Body of pancreas (tissue), 4 donors: ENCODE measurements at places on chromosomes 3 and 15. TPM values are rescaled to one million over a fixed set of nuclear protein-coding genes. Genes with fewer than 3 reads are reported as not detected.

- H3K36me3 ChIP-seq: no peaks in the 10 kb centered on the region
- no peaks in the 10 kb centered on the region for H3K4me1 ChIP-seq
- H3K27ac ChIP-seq: no peak overlapping the region
- no peak overlapping the region for H3K4me3 ChIP-seq
Observed at GRCh38 chr3:11211531-11212298, 57.4 kb downstream of the HRH1 start.

GRCh38 chr3:66406163-66406562 is 94.7 kb downstream of the LRIG1 start:
- H3K36me3 ChIP-seq: no peaks in the 10 kb centered on the region
- DNase-seq: peak; percentile 8
- no peak overlapping the region for H3K27ac ChIP-seq
- H3K27me3 ChIP-seq: no peaks in the 10 kb centered on the region

DNA sequence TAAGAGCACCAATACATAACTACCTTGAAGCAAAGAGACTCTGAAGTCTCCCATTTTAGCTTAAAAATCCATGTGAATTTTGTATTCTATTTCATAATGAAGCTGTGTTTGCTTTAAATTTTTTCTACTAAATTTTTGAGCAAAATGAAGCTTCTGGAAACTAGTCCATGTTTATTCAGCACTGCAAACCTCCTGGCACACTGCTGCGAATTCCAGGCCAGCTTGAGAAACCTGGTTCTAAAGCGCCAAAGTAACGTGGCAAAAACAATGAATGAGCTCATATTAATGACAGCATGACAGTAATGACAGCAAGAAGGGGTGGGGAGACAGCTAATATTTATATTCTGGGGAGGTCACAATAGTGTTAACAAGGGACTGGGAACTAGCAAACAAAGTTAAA is 25.7 kb downstream of the CEP152 start:
- H3K36me3 ChIP-seq: no peaks in the 10 kb centered on the region
- H3K4me3 ChIP-seq: no peak overlapping the region
- H3K27me3 ChIP-seq: no peaks in the 10 kb centered on the region
- peaks cover 13% of the 10 kb centered on the region for H3K4me1 ChIP-seq
- DNase-seq: peak; percentile 17

DNA sequence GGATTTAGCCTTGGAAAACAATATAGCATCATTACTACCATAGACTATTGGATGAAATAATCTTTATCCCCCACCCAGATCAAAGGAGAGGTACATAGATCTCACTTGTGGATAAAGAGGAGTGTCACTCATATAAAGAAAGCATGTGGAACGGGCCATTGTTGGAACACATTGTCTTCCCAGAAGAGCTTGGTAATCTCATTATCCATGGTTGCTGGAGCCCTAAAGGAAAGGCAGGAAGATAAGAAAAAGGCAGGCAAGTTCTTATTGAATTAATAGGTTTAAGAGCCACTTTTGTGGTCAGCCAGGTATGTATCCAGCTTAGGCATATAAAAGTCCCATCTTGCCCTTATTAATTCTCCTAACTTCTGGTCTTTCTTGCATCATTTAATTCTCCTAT is 659.1 kb downstream of the GRM7 start:
- DNase-seq: no peak
- no peak overlapping the region for H3K4me3 ChIP-seq

Gene NOP10
- total RNA-seq: 32.4 TPM

DNA sequence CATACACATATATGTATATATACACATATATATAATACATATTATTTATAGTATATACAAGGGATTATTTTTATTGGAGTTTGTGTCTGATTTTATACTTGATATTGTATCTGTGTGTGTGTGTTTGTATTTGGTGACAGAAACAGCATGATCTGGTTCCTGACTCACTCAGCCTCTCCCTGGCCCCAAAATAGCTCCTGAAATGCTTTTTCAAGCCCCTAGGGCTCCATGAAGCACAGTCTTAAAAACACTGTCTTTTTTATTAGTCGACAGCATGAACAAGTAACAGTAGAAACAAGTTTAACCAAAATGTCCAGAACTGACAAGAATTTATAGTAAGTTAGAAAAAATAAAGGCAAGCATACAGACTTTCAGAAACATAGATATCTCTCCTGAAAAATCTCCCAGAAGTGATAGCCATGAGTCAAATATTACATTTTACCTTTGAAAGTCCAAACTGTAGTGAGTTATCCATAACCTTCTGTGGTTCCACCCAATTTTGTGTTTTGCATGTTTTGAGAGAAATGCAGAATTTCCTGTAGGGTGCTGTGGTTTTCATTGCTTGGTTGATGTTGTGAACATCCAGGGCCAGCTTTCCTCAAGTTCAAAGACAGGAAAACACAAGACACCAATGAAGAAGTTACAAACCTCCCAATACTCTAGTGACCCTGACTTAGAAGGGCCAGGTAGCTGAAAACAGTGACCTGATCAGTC is 98.5 kb upstream of the CCDC80 start:
- H3K27ac ChIP-seq: no peak overlapping the region
- no peak for DNase-seq
- no peaks in the 10 kb centered on the region for H3K4me1 ChIP-seq
- no peaks in the 10 kb centered on the region for H3K27me3 ChIP-seq

Gene A4GNT
- 4.0 TPM for total RNA-seq

DNA sequence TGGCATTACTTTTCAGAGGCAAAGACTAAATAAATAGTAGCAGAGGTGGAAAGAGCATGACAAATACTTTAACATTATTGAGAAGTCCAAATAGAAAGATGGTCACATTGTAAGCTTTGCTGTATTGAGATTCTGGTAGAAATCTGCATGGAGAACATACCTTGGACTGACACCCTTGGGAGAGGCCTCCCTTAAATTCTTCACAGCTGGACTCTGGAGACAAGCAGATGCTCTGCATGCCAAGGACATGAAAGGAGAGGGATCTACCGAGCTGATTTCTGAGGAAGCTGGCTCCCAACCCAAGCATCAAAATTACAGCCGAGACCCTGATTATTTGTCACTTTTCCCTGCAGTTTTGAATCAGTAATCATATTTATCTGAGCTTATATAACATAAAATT is 212.5 kb upstream of the COL8A1 start:
- H3K36me3 ChIP-seq: no peaks in the 10 kb centered on the region
- no peak overlapping the region for H3K4me3 ChIP-seq
- no peak overlapping the region for H3K27ac ChIP-seq
- H3K4me1 ChIP-seq: no peaks in the 10 kb centered on the region

DNA sequence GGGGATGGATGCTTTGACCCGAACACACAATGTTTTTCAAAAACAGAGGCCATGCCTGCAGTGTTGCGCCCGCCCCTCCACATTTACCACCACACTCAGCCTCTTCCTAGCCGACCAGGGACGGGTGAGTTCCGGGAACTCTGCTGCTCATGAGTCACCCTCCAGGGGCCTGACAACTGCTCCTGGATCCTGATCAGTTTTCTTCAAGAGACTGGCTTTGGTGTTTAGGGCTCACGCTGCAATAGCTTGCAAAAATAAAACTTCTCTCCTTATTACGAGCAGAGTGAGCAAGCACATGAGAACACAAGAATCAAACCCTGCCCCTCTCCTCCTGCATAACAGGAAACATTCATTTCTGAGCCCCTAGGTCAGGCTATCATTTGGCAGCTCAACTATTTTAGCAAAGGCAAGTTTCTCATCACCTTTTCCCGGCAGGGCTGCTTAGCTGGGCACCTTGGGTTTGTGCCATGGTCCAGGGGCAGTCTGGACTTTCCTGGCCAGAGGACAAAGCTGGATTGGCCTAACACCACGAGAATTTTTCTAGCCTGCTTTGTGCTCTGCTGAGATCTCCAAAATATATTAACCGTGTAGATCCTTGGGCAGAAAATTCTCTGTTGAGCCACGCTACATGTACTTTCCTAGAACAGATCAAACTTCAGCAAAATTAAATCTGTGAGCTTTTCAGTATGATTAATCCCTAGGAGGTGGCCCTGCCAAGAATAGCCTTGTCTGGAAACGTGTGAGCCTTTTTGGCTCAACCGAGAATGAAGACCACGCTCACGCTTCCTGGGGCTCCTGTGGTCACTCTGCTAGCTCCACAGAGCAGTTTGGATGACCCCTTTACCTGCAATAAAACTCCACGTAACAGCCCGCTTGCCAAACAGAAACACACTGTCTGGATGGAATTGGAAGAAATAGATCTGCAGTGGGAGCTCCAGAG is 52.7 kb upstream of the SPATA12 start:
- peaks cover 40% of the 10 kb centered on the region for H3K4me1 ChIP-seq
- H3K27me3 ChIP-seq: no peaks in the 10 kb centered on the region
- peak overlapping the region; percentile 77 for H3K27ac ChIP-seq

Gene DPH3
- total RNA-seq: 4.9 TPM

- H3K36me3 ChIP-seq: no peaks in the 10 kb centered on the region
- no peak within 1 kb of the TSS for H3K27ac ChIP-seq
- H3K27me3 ChIP-seq: no peaks in the 10 kb centered on the region
- H3K4me1 ChIP-seq: peaks cover 22% of the 10 kb centered on the region
- peak; percentile 80 for DNase-seq
Observed at GRCh38 chr15:80778964-80779657, at the start of gene CEMIP. Gene CEMIP (plus strand): TSS chr15:80779370. CDS start chr15:80873880, 94,510 bp downstream.

DNA sequence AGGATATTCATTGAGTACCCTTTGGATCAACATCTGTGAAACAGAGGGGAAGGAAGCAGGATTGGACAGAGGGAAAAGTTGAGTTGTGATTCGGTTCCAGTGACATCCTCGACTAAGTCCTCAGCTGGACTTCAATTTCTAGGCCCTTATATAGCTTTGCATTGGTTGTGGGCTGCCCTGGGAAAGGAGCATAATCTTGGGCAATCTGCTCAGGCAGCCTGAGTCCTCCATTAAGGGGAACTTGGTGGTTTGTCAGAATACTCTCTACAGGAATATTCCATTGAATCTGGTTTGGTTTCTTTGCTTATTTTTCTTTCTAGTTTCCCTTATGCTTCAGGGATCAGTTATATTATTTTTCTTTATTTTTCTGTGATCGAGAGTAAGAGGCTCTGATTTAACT is 94.1 kb downstream of the TCF12 start:
- no peak overlapping the region for H3K4me3 ChIP-seq
- no peaks in the 10 kb centered on the region for H3K36me3 ChIP-seq
- H3K27me3 ChIP-seq: no peaks in the 10 kb centered on the region
- peaks cover 20% of the 10 kb centered on the region for H3K4me1 ChIP-seq
- no peak overlapping the region for H3K27ac ChIP-seq
- DNase-seq: no peak

DNA sequence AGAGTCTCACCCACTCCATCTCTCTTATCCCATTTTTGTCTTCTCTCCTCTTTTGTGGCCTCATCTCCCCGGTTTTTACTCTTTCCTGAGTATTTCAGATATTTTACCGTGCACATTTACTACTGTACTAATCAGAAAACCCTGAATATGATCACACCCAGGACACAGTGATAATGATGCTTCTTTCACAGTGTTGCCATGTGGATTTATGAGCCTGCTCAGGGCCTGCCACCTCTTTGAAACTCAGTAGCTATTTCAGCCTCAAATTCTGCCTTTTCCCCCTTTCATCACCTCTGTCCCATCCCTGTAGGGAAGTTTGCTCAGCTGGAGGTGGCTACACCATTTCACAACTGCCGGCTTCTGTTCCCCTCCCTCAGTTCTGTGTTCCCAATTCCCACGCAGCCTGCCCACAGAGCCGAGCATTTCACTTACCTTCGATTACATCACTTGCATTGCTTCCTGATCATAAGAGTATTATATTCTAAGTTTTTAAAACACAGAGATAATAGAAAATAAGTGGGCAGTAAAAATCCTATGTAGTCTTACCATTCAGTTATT is 33.2 kb downstream of the ARNT2 start:
- H3K27ac ChIP-seq: no peak overlapping the region
- no peaks in the 10 kb centered on the region for H3K27me3 ChIP-seq
- no peak overlapping the region for H3K4me3 ChIP-seq
- no peaks in the 10 kb centered on the region for H3K4me1 ChIP-seq
- DNase-seq: no peak
- no peaks in the 10 kb centered on the region for H3K36me3 ChIP-seq

- H3K36me3 ChIP-seq: no peaks in the 10 kb centered on the region
- H3K27ac ChIP-seq: no peak overlapping the region
- H3K27me3 ChIP-seq: no peaks in the 10 kb centered on the region
Observed at GRCh38 chr15:70602834-70603560, 160.4 kb downstream of the UACA start.

- no peak overlapping the region for H3K27ac ChIP-seq
- H3K36me3 ChIP-seq: no peaks in the 10 kb centered on the region
- H3K27me3 ChIP-seq: no peaks in the 10 kb centered on the region
- H3K4me3 ChIP-seq: no peak overlapping the region
Observed at GRCh38 chr3:56954125-56954524, 106.3 kb upstream of the SPATA12 start.

GRCh38 chr3:20524328-20524727 is 338.3 kb upstream of the SGO1 start:
- no peak for DNase-seq
- no peaks in the 10 kb centered on the region for H3K4me1 ChIP-seq
- no peaks in the 10 kb centered on the region for H3K36me3 ChIP-seq
- no peak overlapping the region for H3K4me3 ChIP-seq

Gene SPTBN5
- total RNA-seq: 0.52 TPM

Gene STAB1
- 50.4 TPM for total RNA-seq

GRCh38 chr3:137041251-137041650 is 83.5 kb downstream of the IL20RB start:
- no peaks in the 10 kb centered on the region for H3K4me1 ChIP-seq
- H3K27ac ChIP-seq: no peak overlapping the region
- H3K27me3 ChIP-seq: no peaks in the 10 kb centered on the region
- H3K4me3 ChIP-seq: no peak overlapping the region

DNA sequence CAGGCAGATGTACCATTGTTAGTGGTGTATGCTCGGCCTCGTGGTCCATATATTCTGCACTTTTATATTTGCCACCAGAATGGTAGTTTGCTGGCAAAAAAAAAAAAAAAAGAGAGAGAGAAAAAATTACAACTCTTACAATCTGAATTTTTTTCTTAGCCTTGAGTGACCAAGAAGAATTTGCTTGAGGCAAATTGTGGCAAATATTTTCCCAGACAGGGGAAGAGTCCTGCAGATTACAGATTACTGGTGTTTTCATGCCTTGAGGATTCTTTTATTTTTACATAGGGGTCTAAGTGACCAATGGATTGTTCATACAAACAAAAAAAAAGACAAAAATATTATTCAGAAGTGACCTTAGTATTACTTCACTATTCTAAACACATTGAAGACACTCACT is 283.3 kb downstream of the BBX start:
- H3K36me3 ChIP-seq: peaks cover 15% of the 10 kb centered on the region
- H3K4me3 ChIP-seq: no peak overlapping the region
- no peak overlapping the region for H3K27ac ChIP-seq
- no peak for DNase-seq
- H3K27me3 ChIP-seq: no peaks in the 10 kb centered on the region

GRCh38 chr15:57510647-57511046 is 81.1 kb upstream of the MYZAP start:
- peak overlapping the region; percentile 94 for H3K27ac ChIP-seq
- DNase-seq: peak; percentile 92
- no peak overlapping the region for H3K4me3 ChIP-seq

GRCh38 chr3:76429581-76430177 is 610.2 kb upstream of the ROBO2 start:
- no peak overlapping the region for H3K4me3 ChIP-seq
- no peak overlapping the region for H3K27ac ChIP-seq
- H3K27me3 ChIP-seq: no peaks in the 10 kb centered on the region
- no peak for DNase-seq
- H3K36me3 ChIP-seq: no peaks in the 10 kb centered on the region
